D341Med (cell line): ENCODE measurements at places on chromosomes 4 and X.

DNA sequence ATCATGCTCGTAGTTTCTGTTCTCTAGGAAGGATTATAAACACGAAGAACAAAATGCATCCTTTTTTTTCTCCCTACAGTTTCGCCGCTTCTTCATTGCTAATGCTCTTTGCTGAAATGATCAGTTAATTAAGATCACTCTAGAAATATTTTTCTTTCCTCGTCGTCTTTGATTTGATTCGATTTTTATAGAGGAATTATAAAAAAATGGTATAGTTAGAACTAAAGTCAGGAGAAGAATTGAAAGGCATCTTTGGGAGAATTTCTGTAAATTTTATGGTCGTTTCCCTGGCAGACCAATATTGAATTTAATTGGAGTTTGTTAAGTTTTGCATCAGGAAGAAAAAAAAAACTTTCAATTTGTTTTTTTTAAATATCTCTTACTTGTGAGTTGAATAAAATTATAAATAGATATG is 1.1 kb upstream of the NKX3-2 start:
- no peak for DNase-seq

DNA sequence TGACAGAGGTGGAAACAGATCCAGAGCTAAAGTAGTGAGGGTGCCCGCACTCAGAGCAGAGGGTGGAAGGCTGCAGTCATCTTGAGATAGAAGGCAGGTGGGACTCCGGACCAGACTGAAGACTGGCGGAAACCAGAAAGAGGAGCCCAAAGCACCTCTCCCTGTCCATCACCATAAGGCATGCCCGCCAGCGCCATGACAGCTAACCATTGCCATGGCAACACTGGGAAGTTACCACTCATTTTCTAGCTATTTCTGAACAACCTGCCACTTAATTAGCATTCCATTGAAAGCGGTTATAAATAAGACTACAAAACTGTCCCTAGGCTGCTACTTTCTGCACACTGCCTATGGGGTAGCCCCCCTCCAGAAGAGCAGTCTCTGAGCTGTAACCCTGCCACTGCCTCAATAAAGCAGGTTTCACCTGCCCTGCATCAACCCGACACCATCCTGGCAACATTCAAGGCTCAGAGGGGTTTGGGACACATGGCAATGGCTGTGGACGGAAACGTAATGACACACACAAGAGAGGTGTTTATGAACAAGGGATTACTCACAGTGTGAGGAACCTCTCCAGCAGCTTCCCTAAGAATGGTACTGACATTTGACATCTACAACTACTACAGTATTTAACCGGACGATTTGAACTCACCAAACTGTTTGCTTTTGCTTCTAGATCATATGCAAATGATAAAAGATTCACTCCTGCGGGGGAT is 27.8 kb upstream of the FGFBP2 start:
- no peak for DNase-seq

- no peak for DNase-seq
Measured at GRCh38 chr4:37693030-37693429, 6.9 kb upstream of the RELL1 start.

- DNase-seq: no peak
Measured at GRCh38 chrX:3271834-3272186, 74.6 kb downstream of the MXRA5 start.

- no peak for DNase-seq
Measured at GRCh38 chrX:21658746-21659145, 616 bp upstream of the KLHL34 start.

- no peak for DNase-seq
Measured at GRCh38 chr4:144787365-144788258, 141.7 kb downstream of the HHIP start.

GRCh38 chr4:123524958-123525628 is 128.5 kb downstream of the SPRY1 start:
- no peak for DNase-seq

DNA sequence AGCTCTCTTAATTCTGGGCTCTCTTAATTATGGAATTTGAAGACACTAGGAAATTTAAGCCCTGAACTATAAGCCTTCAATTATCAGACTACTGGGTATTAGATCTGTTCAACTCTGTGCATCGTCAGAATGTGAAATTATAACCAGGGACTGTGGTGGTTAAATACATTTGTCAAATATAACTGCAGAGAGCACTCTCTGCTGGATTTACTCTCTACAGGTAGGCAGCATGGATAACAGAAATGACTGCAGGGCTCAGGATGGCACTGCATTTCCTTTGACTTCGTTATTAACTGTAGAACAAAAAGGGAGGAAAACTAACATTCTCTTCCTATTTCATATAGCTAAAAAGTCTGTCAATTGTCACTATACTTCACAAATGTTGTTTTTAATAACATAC is 310.1 kb upstream of the RASGEF1B start:
- no peak for DNase-seq

DNA sequence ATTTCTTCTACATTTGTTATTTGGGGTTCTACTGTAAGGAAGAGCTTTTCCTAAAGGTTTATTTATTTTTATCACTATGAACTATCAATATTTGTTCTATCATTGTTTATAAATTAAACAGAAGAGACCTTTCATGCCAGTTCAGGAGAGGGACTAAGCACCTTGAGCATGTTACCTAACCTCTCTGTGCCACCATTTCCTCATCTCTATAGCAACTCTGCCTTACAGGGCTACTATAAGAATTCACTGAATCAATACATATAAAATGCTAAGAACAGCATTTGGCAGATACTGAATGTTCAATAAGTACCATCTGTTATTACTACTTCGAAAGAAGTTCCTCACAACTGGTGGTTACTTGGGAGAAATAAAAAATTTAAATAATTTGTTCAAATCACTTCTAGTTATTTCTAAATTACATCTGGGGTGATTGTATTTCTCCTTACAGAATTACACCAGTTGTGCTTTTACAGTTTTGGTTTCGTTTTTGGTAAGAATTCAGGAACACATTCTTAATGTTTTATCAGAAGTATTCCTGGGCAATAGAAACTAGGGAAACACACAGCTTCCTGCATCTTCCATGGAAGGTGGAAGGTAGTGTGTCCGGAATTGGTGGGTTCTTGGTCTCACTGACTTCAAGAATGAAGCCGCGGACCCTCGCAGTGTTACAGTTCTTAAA is 32.9 kb downstream of the EREG start:
- DNase-seq: no peak

DNA sequence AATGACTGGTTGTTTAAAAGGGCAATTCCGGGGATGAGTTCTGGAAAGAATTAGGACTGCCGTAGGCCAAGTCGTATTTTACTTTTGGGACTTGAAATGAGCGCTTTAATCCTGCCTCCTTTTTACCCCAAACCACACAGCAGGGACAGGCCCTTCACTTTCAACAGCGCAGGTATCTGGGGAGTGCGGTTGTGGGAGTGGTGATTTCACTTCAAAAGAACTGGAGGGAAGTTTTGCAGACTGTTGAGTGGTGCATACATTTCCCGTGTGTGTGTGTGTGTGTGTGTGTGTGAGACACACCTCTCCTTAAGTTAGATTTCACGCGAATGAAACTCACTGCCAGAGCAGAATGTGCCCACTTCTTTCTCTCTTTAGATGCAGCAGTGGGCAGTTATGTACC is 2.8 kb downstream of the NHS start:
- DNase-seq: no peak

DNA sequence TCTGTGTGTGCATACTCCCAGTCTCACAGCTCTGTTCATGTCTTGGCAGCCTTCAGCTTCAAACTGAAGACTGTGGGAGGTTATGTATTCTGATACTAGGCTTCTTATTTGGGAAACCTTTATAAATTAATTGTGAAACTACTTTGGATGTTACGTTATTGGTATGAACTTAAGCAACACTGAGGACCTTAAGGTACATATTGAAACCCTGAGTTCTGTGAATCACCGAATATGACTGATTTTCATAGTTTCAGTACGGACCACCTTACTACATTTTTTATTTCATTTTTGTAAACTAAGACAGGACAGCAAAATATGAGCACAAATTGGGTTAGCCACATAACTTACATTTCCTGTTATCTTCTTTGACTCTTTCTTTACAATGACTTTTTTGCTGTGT is 498.4 kb downstream of the PDGFC start:
- DNase-seq: no peak

- DNase-seq: no peak
Measured at GRCh38 chrX:23844502-23845138, 61.6 kb downstream of the SAT1 start.

- no peak for DNase-seq
Measured at GRCh38 chrX:43218198-43218597, 437.9 kb upstream of the MAOA start.
